ENCODE measurements at places on chromosomes 5 and 9.

- peak; percentile 80 for DNase-seq
Observed at GRCh38 chr5:68460147-68460798, 244.7 kb downstream of the PIK3R1 start.

- no peak for DNase-seq
Observed at GRCh38 chr5:23064710-23065109, 211.6 kb upstream of the CDH12 start.

DNA sequence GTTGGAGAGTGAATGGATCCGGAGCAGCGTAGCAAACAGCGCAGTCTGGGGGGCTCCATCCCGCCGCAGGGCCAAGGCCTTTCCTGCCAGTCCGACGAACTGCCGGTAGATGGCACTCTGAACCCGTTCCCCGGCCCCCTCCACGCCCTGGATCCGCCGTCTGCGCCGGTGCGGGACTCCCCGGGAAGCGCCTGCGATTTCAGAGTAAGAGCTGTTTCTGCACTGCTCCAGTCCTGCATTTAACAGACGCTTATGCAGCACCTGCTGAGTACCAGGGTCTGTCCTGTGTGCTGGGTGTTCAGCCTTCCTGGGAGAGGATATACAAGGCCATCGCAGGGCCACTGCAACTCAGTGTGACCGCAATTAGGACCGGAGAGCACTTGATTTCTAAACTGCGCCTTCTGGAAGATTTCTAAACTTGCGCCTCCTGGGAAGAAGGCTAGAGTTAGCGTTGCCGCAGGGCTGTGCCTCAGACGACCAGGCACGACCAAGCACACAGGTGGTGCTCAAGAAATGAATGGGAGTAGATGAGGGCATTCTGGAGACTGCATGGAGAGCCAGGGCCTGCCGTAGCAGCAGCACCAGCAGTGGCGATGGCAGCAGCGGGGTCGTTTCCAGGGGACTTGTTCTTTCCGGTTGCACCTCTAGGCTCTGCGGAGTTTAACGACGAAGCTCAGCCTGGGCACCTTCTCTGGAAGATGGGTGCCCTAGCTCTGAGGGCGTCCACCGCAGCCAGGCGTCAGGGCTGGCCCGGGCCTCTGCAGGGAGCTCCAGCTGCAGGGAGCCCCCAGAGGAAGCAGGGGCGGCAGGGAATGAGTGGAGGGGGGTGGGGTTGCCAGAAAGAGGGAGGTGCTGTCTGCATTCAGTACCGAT is 14.3 kb upstream of the TIFAB start:
- DNase-seq: peak; percentile 73

DNA sequence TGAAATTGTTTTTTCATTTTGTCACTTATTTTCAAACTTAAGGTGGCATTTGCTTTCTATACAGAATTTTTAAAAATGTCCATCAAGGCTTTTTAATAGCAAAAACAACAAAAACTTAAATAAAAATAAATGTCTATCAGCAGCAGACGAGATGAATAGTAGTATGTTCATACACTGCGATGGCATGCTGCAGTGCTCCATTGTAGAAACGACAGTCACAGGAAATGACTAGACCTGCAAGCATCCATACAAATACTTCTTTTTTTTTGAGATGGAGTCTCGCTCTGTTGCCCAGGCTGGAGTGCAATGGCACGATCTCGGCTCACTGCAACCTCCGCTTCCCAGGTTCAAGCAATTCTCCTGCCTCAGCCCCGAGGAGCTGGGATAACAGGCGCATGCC is 41.4 kb downstream of the COL23A1 start:
- peak; percentile 40 for DNase-seq

GRCh38 chr5:153755913-153756500 is 265.5 kb downstream of the GRIA1 start:
- DNase-seq: no peak

GRCh38 chr5:111200828-111201227 is 23.4 kb upstream of the CAMK4 start:
- no peak for DNase-seq

GRCh38 chr9:130866474-130866965 is 30.1 kb downstream of the QRFP start:
- peak; percentile 92 for DNase-seq

DNA sequence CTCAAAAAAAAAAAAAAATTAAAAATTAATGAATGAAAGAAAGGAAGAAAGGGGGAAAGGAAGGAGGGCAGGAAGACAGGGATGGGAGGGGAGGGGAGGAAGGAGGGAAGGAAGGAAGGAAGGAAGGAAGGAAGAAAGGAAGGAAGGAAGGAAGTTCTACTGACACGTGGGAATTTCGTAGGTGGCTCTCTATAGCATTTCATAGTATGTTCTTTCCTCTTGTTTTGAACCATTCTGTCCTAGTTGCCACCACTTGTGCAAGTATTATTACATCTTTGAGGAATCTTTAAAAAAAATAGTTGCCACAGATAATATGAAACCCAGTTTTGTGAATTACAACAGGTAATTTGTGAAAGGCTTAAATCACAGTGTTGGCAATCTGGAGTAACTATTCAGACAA is 253.8 kb downstream of the BNC2 start:
- no peak for DNase-seq

- DNase-seq: no peak
Observed at GRCh38 chr9:138051586-138052321, 174.2 kb downstream of the CACNA1B start.

DNA sequence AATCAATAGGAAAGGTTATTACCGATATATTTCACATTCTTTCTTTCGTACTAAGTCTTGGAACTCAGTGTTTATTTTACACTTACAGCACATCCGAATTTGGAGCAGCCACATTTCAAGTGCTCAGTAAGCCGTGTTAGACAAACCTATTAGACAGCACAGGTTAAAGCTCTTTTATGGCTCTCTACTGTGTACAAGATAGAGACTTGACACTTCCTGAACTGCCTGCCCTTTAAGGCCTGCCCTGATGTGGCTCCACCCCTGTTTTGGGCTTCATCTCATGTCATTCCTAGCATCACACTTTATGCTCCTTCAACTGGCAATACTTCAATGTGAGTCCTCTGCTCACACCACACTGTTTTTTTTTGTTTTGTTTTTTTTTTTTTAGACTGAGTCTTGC is 23.5 kb upstream of the SUSD1 start:
- no peak for DNase-seq

DNA sequence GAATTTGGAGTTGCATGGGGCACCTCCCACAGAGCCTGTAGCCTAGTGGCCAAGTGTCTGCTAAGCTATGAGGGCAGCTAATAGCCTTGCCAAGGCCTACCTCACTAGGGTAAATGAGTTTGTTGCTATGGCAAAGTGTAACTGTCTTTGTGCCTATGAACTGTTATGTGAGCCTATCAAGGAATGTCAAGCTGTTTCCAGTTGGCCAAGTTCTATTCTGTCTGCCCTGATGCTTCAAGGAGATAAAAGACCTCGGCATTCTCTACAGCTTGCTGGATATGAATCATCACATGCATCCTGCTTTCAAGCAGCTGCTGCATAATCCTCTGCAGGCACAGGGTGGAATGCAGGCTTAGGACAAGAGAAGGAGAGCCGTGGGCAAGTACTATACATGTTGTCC is 69.8 kb upstream of the CCDC112 start:
- DNase-seq: peak; percentile 94

GRCh38 chr9:137731947-137732813 is 113.4 kb downstream of the EHMT1 start:
- no peak for DNase-seq

GRCh38 chr9:37565661-37566618 is 10.2 kb downstream of the FBXO10 start:
- DNase-seq: no peak

- no peak for DNase-seq
Observed at GRCh38 chr9:136019041-136019680, 58.0 kb upstream of the UBAC1 start.

- no peak for DNase-seq
Observed at GRCh38 chr9:136074706-136075105, 20.4 kb downstream of the NACC2 start.

DNA sequence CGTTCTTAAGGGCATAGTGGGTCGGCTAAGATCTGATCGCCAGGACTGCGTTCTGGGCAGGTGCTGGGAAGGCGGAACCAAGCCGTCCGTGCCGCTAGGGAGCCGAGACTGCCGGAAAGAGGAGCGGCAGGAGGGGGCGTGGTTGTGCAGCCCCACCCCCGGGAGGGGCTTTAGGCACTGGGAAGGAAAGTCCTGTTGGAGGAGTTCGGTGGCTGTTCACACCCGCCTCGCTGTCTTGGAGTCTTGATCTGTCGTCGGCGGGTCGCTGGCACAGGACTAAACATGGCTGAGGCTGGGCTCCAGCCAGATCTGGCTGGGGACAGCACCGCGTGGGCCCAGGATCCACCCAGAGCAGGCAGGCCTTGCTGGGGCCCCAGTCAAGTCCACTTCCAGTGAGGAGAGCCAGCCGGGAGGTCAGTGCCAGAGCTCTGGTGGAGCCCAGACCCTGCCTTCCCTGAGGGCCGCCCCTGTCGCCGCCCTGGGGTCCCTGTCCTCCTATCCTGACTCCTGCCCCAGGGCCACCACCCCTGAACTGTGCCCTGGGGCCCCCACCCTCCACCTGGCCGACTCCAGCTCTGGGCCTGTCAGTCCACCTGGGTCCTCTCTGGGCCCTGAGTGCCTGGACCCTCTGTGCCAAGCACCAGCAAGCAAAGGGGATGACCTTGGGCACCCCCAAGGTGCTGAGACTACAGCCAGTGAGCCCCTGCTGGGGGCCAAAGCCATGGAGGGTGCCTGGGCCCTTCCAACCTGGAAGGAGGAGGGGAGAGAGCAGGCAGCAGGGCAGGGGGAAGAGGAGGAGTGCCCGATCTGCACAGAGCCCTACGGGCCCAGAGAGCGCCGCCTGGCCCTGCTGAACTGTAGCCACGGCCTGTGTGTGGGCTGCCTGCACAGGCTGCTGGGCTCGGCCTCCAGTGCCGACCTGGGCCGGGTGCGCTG is 4.5 kb downstream of the RNF208 start:
- DNase-seq: no peak

All from cardiac fibroblast (primary cell).